ENCODE measurements at places on chromosomes 6 and 20. TPM values are rescaled to one million over a fixed set of nuclear protein-coding genes. Genes with fewer than 3 reads are reported as not detected.

DNA sequence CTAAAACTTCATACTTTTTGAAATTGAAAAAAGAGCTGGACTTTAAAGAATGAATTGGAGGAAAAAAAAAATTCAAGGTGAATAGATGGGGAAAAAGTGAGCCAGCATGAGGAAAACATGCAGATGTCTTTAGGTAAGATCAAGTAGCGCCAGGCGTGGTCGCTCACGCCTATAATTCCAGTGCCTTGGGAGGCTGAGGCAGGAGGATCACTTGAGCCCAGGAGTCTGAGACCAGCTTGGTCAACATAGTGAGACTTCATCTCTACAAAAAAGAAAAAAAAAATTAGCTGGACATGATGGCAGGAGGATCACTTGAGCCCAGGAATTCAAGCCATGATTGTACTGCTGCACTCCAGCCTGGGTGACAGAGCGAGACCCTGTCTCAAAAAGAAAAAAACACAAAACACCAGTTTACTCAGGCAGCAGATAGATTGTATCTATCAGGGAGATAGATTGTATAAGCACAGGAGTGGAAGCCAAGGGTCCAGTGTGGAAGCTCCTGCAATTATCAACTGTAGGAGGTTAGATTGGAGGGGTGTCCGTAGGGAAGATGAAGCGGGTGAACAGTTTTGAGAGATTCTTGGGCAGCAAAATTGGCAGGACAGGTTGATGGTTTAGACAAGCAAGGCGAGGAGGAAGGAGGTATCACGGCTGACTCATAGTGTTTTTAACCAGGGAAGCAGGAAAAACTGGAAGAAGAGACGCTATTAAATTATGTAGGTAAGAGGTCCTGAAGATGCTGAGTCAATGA, 97.6 kb upstream of the ZNF217 start:
- no peak for DNase-seq
- H3K36me3 ChIP-seq = no peaks in the 10 kb centered on the region
- no peaks in the 10 kb centered on the region for H3K27me3 ChIP-seq
- H3K4me3 ChIP-seq = no peak overlapping the region
- H3K4me1 ChIP-seq = no peaks in the 10 kb centered on the region

DNA sequence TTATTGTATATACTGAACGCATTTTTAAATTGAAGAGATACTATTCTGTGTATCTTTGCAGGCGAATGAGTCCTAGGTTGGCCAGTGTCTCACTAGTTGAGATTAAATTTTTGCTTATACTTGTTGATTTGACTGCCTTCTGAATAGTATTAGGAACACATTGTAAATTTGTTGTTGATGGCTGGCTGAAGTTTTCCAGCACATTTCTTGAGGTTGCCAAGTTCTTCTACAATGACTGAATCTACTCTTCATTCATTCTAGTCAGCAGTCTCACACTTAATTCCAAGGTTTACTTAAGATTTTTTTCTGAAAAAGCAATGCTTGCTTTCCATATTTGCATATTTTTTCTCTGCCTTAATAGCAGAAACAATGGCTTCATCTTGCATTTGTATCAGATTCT, 151.7 kb downstream of the ZFAND3 start:
- no peak overlapping the region for H3K4me3 ChIP-seq
- H3K36me3 ChIP-seq = peaks cover 13% of the 10 kb centered on the region
- H3K27me3 ChIP-seq = no peaks in the 10 kb centered on the region
- H3K4me1 ChIP-seq = no peaks in the 10 kb centered on the region
- H3K27ac ChIP-seq = no peak overlapping the region

- no peaks in the 10 kb centered on the region for H3K4me1 ChIP-seq
- no peak overlapping the region for H3K27ac ChIP-seq
- no peaks in the 10 kb centered on the region for H3K27me3 ChIP-seq
Measured at GRCh38 chr6:51996296-51996947, 91.0 kb downstream of the PKHD1 start.

DNA sequence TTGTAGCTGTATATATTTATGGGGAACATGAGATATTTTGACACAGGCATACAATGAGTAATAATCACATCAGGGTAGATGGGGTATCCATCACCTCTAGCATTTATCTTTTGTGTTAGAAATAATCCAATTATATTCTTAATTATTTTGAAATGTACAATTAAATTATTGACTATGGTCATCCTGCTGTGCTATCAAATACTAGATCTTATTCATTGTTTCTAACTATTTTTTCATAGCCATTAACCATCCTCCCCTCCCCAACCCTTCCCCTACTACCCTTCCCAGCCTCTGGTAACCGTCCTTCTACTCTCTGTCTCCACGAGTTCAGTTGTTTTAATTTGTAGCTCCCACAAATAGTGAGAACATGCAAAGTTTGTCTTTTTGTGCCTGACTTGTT, 28.5 kb downstream of the NKX2-4 start:
- no peak for DNase-seq
- no peak overlapping the region for H3K4me3 ChIP-seq
- H3K27me3 ChIP-seq = no peaks in the 10 kb centered on the region
- H3K36me3 ChIP-seq = peaks cover 34% of the 10 kb centered on the region
- H3K27ac ChIP-seq = no peak overlapping the region

DNA sequence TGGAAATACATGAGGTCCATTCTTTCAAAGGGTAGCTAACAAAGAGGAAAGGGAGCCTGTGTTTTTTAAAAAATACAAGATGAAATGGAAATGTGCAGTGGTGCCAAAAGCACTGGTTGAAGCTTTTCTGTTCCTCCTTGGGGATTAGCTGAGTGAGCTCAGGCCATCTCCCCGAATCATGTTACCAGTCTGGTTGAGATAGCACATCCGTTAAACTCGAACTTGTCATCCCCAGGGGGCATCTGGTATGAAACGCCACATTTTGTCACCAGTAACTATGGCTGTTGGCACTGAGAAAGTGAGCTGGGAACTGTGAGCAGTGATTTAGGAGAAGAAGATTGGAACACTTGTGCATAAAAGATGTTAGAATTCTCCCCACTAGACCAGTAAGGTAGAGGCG, 196.2 kb downstream of the SAMD5 start:
- no peaks in the 10 kb centered on the region for H3K27me3 ChIP-seq
- no peak for DNase-seq
- no peak overlapping the region for H3K4me3 ChIP-seq
- no peaks in the 10 kb centered on the region for H3K36me3 ChIP-seq

- no peak for DNase-seq
- H3K27me3 ChIP-seq = no peaks in the 10 kb centered on the region
- H3K36me3 ChIP-seq = no peaks in the 10 kb centered on the region
- no peaks in the 10 kb centered on the region for H3K4me1 ChIP-seq
- H3K27ac ChIP-seq = no peak overlapping the region
Measured at GRCh38 chr20:58058421-58059259, 169.8 kb downstream of the ANKRD60 start.

GRCh38 chr20:53750827-53751619, 157.4 kb upstream of the ZNF217 start:
- peaks cover 17% of the 10 kb centered on the region for H3K4me1 ChIP-seq
- no peaks in the 10 kb centered on the region for H3K27me3 ChIP-seq

GRCh38 chr20:48822879-48823385, 4.9 kb downstream of the PREX1 start:
- peaks cover 10% of the 10 kb centered on the region for H3K27me3 ChIP-seq
- H3K27ac ChIP-seq = no peak overlapping the region
- no peaks in the 10 kb centered on the region for H3K36me3 ChIP-seq
- H3K4me3 ChIP-seq = no peak overlapping the region
- H3K4me1 ChIP-seq = no peaks in the 10 kb centered on the region

GRCh38 chr6:127300411-127300810, 33.7 kb downstream of the RNF146 start:
- H3K27me3 ChIP-seq = no peaks in the 10 kb centered on the region
- no peak overlapping the region for H3K27ac ChIP-seq
- H3K36me3 ChIP-seq = peaks cover 25% of the 10 kb centered on the region
- no peak overlapping the region for H3K4me3 ChIP-seq
- peak; percentile 47 for DNase-seq

DNA sequence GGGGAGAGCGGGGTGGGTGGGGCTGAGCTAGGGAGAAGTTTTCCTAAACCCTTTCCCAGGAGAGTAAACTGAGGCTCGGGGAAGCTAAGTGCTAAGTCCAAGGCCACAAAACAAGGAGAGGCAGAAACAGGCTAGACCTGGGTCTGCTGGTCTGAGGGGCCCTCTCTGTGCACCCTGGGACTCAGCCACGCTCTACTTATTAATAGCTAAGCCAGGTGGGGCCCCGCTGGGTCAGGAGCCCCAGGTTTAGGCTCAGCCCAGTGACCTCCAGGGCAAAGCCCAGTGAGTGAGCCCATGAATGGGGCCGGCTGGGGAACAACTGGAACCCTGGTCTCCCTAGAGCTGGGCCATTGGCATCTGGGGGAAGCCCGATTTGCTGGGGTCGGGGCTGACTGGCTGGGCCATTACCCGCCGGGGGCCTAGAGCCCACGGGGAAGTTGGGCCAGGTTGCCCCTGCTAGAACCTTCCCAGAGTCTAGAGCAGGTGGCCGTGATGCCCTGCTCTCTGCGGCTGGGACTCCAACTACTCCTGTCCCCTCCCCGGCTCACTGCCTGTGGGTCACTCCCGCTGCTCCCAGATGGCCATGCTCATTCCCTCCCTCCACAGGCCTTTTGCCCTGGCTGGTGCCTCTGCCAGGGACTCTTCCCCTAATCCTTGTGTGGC, 24.1 kb upstream of the NOL4L start:
- no peak overlapping the region for H3K4me3 ChIP-seq
- DNase-seq = no peak
- no peaks in the 10 kb centered on the region for H3K36me3 ChIP-seq

DNA sequence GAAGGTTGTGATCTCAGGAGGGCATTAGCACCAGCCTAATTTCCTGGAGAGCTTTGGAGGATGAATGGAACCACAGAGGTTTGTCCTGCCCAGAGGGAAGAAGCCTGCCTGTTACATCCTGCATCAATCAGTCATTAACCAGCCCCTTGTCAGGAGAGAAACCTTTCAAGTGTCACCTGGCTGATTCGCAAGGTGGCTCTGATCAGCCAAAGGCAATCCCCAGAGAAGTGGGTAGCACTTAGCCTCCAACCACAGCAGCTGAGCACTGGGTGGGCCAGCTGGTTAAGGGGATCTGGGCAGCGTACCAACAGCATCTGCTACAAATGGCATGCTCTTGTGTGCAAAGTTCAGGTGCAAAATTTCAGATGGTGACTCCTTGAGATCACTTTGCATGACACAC, 26.9 kb downstream of the ANKEF1 start:
- no peak for DNase-seq
- H3K27ac ChIP-seq = no peak overlapping the region
- no peak overlapping the region for H3K4me3 ChIP-seq
- no peaks in the 10 kb centered on the region for H3K27me3 ChIP-seq

- no peak overlapping the region for H3K4me3 ChIP-seq
- H3K36me3 ChIP-seq = peaks cover 29% of the 10 kb centered on the region
- H3K4me1 ChIP-seq = no peaks in the 10 kb centered on the region
- no peaks in the 10 kb centered on the region for H3K27me3 ChIP-seq
- no peak for DNase-seq
Measured at GRCh38 chr6:56484669-56485068, 158.0 kb downstream of the DST start.

The GABRR2 gene
- total RNA-seq = not detected

DNA sequence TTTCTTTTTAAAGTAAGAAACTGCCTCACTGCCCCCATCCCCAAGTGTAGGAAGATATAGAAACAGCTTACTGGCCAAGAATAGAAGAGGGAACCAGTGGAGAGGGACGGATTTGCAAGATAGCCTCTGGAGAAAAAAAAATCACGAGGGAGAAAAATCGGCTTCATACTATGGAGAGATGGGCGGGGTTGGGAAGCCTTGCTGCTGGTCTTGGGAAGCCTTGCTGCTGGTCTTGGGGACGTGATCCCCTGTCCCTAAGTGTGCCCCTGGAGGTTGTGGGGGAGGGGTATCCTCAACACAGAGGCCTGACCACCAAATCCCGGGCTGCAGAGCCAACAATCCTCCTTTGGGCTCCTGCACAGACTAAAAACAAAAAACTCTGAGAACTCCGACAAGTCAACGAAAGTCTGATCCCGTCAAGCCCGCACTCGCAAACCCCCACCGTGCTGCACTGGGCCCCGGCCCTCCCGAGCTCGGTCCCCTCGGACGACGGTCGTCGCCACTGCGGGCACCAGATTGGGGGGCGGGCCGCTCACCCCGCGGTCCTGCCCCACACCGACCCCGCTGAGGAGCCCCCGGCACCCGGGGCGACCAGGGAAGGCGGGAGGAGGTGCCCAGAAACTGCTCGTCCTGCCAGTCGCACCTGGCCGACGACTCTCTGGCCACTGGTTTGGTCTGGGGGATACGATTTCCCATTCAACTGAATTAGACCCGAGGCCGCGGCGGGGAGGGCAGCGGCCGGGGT, 750 bp downstream of the MAP7 start:
- no peak overlapping the region for H3K27ac ChIP-seq
- H3K27me3 ChIP-seq = no peaks in the 10 kb centered on the region
- DNase-seq = peak; percentile 53
- H3K36me3 ChIP-seq = no peaks in the 10 kb centered on the region
- H3K4me1 ChIP-seq = peaks cover 8% of the 10 kb centered on the region

The PHF10 gene
- 59.8 TPM for total RNA-seq

DNA sequence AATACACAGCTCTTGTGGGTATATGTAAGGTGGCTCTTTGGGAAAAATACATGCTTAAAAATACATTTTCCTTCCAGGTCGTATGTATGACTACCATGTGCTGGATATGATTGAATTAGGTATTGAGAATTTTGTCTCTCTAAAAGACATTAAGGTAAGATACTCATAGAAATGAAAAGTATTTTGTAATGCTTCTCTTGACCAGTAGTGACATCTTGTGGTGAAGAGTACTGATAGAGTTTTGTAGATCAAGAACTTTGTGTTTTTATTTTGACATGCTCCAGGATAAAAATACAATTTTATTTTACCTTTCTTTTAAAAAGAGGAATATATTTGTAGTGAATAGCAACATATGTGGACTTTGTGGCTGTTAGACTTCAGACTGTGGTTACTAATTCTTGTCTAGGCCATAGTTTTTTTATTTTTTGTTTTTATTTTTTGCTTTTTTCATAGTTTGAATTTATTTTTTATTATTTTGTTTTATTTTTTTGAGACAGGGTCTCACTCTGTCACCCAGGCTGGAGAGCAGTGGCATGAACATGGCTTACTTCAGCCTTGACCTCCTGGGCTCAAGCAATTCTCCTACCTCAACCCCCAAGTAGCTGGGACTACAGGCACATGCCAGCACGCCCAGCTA, 17.9 kb downstream of the RPF2 start:
- no peak overlapping the region for H3K27ac ChIP-seq
- H3K36me3 ChIP-seq = peaks cover 87% of the 10 kb centered on the region
- H3K4me1 ChIP-seq = no peaks in the 10 kb centered on the region
- no peak overlapping the region for H3K4me3 ChIP-seq

GRCh38 chr6:105179244-105180065, at the start of gene POPDC3:
POPDC3 (minus strand) TSS chr6:105180014; CDS start chr6:105161909, 18,105 bp downstream.
- H3K27me3 ChIP-seq = no peaks in the 10 kb centered on the region
- DNase-seq = peak; percentile 70
- peaks cover 2% of the 10 kb centered on the region for H3K4me1 ChIP-seq
- H3K27ac ChIP-seq = no peak within 1 kb of the TSS
- peak within 1 kb of the TSS; percentile 72 for H3K4me3 ChIP-seq

GRCh38 chr20:13904766-13905165, 85.6 kb downstream of the SEL1L2 start:
- no peaks in the 10 kb centered on the region for H3K36me3 ChIP-seq
- H3K27ac ChIP-seq = no peak overlapping the region
- H3K4me3 ChIP-seq = no peak overlapping the region
- no peaks in the 10 kb centered on the region for H3K27me3 ChIP-seq
- no peaks in the 10 kb centered on the region for H3K4me1 ChIP-seq

Measured in H9 (cell line).